ENCODE measurements at places on chromosomes 16 and 17.

DNA sequence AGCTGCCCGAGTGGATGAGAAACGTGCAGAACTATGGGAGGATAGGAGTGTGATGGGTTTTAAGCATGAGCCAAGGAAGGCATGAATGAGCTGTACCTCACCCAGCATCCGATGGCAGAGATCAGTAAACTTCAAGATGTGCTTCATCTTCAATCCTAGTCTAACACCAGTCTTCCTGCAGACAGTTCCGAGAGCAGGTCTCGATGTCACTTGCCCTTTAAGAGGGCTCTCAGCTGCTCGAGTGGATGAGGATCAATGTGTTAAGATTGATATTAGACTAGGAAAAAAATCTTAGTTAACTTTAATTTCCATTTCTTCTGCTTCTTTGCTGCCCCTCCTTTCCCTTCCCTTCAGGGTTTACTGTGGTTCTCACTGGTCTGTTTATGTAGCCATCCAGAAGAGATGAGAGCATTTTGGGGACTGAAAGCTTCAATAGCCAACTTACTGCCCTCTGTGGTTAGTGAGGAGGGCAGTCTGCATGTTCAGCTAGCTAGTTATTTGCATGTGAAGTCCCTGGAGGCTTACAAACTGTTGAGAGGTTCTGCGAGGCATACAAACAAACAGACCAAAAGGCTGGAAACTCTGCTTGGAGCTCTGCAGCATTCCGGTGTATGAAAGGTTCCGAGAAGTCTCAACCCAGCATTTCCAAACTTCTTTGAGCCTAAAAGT, 15.3 kb downstream of the KLHL36 start:
- DNase-seq: no peak

DNA sequence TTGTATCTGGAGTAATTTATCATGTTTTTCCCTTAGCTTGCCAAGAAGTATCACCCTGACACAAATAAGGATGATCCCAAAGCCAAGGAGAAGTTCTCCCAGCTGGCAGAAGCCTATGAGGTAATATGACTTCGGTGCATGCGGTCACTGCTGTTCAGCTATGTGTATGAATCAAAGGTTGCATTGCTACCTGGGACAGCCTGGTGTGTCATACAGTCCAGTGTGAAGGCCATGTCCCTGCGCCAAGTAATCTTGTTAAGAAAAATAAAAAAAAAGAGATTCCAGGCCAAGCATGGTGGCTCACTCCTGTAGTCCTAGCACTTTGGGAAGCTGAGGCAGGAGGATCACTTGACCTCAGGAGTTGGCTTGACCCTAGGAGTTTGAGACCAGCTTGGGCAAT, 11.7 kb downstream of the DNAJA3 start:
- DNase-seq: no peak

DNA sequence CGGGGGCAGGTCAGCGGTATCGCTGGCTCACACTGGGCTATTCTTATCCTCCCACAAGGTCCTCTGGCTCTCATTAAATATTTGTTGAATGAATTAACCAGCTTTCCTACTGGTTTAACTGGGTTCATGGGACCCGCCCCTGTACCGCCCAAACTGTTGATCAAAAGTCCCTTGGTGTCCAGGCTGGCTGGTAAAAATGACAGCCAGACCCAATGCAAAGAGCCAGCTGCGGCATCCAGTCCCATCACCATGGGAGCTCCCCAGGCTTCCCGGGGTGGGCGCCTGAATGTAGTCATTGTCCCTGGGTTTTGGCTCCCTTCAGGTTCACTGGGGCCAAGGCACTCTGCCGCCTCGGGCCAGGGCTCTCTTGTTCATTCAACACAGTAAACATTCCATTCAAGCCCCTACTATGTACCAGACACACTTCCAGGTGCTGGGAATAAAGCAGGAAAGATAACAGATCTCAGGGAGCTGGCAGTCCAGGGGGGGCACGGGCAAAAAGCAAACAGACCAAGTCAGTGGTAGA, 11.7 kb upstream of the ATP2C2 start:
- DNase-seq: peak; percentile 7

DNA sequence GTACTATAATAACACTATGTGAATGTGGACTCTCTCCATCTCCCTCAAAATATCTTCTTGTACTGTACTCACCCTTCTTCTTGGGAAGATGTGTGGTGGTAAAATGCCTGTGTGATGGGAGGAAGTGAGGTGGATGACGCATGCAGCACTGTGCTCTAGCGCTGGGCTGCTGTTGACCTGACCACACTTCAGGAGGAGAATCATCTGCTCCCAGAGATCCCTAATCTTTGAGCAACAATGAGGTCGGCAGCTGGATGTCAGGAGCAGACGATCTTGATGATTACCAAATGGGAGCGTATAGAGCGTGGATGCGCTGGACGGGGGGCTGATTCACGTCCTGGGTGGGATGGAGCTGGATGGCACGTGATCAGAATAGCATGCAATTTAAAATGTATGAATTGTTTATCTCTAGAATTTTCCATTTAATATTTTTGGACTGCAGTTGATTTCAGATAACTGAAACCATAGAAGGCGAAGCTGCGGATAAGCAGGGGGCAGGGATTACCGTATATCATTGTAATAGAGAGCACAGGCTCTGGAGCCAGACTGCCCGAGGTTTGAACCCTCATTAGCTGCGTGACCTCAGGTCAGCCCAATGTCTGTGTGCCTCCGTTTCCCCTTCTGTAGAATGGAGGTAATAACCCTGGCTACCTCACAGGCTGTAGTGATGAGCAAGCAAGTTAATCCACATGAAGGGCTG, 23.7 kb upstream of the CYLD start:
- peak; percentile 38 for DNase-seq

GRCh38 chr16:50303041-50303604, 36.8 kb downstream of the ADCY7 start:
- peak; percentile 49 for DNase-seq

DNA sequence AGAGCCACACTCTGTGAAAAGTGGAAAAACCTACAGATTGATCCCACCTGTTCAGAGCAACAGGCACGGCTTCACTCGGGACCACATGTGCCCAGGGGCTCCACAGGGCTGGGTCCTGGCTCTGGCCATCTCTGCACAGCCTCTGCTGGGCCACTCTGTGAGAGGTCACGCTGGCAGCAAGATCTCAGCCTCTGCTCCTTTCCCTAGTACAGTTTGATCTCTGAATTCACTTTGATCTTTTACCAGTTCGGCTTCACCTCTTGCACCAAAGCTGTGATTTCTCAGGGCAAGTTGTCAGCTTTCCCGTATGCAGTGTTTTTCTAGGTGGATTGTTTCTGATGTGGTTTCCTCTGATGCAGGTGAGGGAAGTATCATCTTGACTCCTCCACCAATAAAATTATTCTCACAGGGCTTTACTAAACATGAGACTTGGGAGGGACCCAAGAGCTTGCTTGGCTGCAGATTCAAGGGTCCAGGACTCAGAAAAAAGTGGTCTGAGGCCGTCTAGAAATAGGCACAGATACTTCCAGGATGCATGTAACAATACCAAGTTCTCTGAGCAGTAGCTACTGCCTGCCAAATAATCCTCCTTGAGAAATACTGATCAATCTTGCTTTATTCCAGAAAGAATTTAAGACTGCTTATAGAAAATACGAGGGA, 24.0 kb upstream of the ALDH3A1 start:
- no peak for DNase-seq

DNA sequence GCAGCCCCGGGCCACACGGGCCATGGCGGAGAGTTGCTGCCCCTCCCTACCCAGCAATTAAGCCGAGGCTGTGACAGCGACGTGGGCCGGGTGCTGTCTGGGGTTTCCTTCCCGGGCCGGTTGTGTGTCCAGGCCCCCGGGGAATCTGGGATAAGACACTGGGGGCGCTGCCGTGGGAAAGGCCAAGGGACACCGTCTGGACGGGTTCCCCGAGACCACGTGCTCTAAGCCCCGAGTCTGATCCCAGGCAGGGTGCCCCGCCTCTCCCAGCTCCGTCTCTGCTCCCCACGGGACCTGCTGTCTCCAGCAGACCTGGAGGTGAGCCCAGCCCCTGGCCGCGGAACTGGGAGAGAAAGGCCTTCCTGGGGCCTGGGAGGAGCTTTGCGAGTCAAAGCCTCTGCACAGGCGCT, 92.2 kb downstream of the IRX3 start:
- no peak for DNase-seq

- DNase-seq: peak; percentile 78
Measured at GRCh38 chr16:3825103-3825502, 55.4 kb downstream of the CREBBP start.

GRCh38 chr17:6505425-6506142, 50.8 kb downstream of the PITPNM3 start:
- DNase-seq: peak; percentile 88

- DNase-seq: no peak
Measured at GRCh38 chr16:13289515-13289914, 388.1 kb downstream of the SHISA9 start.

DNA sequence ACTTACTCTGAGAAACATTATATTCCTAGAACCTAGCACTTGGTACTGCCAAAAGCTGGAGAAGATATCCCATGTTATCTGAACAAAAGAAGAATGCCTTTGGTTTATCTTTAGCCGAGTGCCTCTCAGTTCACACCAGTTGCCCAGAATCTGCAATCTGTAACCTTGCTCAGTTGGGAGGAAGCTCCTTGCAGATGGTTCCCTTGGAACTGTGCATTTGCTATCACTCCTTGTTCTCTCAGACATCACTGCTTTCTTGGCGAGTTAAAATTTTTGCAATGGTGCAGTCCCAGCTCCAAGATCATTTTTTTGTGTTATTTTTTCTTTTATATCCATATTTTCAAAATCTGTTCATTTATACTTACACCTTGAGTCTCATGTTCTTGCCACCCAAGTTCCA, 446.5 kb downstream of the KCNJ2 start:
- DNase-seq: no peak

- peak; percentile 69 for DNase-seq
Measured at GRCh38 chr17:73096866-73097265, 4.4 kb upstream of the SLC39A11 start.

GRCh38 chr17:2786176-2786881, 9.9 kb upstream of the RAP1GAP2 start:
- DNase-seq: peak; percentile 75

GRCh38 chr16:24748242-24748641, 18.8 kb downstream of the TNRC6A start:
- DNase-seq: peak; percentile 94

- peak; percentile 90 for DNase-seq
Measured at GRCh38 chr17:2239882-2240430, 63.6 kb downstream of the SMG6 start.

DNA sequence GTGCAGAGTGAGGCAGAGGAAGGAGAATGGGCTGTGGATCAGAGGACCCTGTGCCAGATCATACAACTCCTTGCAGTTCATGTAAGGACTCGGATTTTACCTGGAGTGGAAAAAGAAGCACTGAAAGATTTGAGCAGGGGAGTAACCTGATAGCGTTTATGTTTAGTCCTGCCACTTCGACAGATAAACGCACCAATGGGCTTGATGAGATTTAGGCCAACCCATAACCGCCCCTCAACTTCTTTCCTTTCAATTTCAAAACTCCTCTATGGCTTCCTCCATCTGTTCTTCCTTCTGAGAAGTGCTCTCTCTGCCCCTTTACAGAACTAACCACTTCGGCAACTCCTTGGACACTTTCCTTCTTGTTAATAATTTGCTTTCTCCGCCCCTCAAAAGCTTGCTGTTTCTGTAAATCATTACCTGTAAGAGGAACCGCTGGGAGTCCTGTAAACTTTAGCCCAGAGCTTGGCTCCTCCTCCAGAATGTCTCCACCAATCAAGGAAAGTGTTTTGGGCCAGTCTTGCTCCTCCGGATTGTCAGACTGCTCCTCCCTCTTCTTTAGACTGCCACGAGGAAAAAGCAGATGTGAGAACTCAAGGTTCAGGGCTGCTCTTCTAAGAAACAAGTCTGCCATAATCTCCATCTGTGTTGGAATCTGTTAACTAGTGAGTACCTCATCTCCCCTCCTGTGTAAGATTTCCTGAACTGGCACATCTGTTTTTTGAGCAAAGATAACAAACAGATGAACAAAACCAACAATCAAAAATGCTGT, at the start of gene ACSM3:
Gene ACSM3 (plus strand): TSS at position 554 of the 772 bp plus-strand sequence. CDS start 6,021 bp downstream, outside the sequence.
- DNase-seq: peak; percentile 76

- DNase-seq: peak; percentile 78
Measured at GRCh38 chr17:31216031-31216751, 80.8 kb downstream of the OMG start.

DNA sequence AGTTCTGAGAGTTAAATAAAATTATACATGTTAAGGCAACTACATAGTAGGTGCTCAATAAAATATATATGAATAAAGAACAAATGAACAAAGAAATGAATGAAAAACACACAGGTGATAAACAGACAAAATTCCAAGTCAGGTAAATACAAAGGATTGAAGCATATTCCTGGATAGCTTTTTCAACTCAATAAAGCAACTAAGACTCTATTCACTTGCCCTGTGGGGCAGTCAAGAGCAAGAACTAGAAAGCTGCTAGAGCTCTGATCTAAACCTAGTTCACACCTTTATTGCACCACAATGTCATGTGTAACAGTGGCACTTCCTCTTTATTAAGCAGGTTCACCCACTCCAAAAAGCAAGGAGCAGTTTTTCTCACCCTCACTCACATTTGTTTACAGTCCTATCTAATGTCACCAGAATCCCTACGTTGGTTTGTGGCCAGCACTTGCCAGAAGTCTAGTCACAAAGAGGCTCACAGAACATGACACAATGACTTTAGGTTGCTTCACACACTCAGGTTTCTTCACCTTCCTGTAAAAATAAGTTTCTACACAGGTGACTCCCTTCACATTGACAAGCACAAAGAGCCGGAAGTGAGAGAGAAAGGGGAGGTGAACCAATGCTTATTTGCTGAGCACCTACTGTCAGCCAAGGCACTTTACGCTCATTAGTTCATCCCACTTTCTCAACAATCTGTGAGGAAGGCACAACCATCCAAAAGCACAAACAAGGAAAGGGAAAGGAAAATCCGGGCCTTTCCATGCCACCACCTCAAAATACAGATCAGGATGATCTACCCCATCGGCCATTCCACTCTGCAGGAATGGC, 70.8 kb downstream of the XPO6 start:
- no peak for DNase-seq

DNA sequence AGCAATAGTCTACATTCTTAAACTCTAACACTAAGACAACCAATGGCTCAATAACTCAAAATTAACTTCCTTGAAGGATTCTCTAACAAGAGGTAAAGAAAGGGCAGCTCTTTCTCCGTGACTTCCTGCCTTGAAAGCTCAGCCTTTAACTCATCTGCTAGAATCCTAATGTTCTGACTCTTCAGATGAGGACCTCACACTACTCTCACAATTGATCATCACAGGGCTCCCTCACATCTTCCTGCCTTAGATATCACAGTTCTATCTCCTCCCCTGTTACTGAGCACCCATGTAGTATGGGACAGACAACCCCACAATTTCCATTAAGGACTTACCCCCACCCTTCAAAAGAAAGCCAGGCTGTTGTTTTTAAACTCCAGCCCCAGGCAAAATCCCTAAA, 33.5 kb downstream of the SMURF2 start:
- no peak for DNase-seq

DNA sequence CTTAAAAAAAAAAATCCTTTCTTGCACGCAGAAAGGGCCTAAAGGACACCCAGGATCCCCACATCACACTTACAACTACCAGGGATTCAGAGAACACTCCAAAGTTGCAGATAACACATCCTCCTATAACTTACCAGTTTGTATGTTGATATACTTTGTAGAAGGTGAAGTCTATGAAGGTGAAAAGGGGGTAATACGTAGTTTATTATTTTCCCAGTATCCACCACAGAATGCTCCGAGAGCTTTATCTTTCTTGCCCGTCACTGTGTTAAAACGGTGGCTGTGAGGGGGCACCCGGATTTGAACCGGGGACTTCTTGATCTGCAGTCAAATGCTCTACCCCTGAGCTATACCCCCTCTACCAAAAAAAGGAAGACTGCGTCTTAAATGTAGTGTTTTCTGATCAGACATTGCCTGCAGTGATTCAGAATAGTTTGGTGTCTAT, 7.9 kb upstream of the RPL23 start:
- no peak for DNase-seq

GRCh38 chr17:49887086-49887743, 39.3 kb upstream of the TAC4 start:
- DNase-seq: peak; percentile 13
